Stimulated activated naive CD4-positive, alpha-beta T cell (primary cell): ENCODE measurements at places on chromosomes 1 and 21.

GRCh38 chr1:178532392-178532791, 19.5 kb downstream of the TEX35 start:
- DNase-seq, result peak; percentile 49

GRCh38 chr1:220121791-220122530, 28.0 kb downstream of the IARS2 start:
- DNase-seq, result no peak

DNA sequence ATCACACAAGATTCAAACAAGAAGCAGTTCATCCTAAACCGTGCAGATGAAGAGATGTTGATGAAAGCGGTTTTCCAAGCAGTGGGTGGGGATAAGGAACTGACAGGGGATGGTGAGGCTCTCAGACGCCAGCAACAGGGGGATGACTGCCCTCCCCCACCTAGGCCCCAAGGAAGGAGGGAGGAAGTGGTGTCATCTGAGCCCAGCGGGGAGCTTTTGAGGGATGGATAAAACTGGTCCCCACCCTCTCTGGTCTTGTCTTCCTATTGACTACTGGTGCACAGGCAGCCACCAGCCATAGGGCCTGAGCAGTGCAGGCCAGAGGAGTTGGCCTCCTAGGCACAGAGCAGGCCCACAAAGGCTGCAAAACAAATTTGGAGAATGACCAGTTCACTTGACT, 175.5 kb downstream of the HUNK start:
- DNase-seq, result no peak

- DNase-seq, result no peak
Observed at GRCh38 chr1:186213225-186213607, 161.8 kb downstream of the TPR start.

GRCh38 chr21:33856893-33857527, 58.6 kb downstream of the ATP5PO start:
- no peak for DNase-seq

- no peak for DNase-seq
Observed at GRCh38 chr1:37265786-37266667, 208.4 kb upstream of the ZC3H12A start.

- DNase-seq, result no peak
Observed at GRCh38 chr1:31013187-31013864, 52.2 kb downstream of the PUM1 start.

DNA sequence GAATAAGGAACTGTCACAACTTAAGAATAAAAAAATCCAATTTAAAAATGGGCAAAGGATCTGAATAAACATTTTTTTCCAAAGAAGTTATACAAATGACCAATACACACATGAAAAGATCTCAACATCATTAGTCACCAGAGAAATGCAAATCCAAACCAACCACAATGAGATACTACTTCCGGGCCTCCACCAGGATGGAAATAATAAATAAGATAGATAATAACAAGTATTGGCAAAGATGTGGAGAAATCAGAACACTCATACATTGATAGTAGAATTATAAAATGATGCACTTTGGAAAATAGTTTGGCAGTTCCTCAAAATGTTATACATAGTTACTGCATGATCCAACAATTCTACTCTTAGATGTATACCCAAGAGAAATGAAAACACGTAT, 18.7 kb downstream of the ZSWIM5 start:
- DNase-seq, result no peak

DNA sequence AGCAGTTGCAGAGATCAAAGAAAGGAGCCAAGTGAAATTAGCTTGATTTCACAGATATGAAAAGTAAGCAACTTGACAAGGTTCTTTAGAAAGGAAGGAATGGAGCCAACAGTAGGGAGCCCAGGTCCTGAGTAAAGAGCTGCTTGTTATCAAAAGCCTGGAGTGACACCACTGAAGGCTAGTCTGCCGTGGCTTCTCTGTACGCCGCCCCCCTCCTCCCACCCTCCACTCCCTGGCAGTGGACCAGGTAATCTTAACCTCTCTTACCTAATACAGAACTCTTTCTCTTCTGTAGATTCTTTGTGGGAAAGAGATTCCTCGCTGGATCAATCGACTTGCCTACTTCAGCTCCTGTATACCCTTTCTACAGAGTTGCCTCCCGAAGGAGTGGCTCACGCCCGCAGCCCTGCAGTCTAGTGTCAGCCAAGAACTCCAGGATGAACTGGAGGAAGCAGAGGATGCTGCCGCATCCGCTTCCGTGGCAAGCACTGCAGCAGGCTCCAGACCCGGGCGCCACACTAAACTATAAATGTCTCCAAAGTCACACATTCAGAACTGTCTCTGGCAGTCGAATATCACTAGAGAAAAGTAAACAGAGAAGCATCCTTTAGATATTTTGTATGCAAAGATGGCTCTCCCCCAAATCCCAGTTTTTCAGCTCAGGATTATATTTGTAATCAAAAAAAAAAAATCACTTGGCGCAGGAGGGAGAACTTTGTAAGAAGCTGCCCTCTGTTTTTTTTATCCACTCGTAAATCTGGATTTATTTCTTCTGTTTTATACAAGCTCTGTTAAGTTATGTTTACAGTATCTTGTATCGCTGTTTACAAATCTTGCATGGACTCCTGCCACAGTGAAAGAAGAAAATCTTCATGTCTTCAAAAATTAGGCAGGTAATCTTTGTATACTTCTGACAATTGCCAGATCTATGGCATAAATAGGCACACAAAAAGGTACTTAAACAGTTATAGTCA, 52.6 kb downstream of the DESI2 start:
- no peak for DNase-seq

DNA sequence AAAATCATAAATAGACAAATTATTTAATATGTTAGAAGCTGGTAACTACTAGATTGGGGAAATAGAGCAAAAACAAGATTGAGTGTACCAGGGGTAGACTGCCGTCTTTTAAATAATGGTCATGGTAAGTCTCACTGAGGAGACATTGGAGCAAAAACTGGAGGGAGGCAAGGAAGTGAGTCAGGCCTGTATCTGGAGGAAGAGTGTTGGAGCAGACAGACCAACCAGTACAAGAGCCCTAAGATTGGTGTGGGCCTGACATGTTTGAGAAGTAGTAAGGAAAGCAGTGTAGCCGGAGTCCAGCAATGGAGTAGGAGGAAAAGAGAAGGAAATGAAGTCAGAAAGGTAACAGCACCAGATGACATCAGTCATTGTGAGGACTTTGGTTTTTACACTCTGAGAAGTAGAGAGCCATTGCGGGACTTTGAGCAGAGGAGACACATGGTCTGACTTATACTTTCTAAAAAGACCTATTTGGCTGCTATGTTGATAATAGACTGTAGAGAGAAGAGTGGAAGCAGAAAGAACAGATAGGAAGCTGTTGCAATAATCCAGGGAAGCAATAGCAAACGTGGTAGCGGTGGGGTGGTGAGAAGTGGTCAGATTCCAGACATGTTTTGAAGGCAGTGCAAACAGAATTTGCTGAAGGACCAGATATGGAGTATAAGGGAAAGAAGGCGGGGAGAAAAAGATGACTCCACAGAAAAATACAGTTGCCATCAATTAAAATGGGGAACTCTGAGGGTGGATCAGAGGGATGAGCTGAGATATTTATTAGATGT, 44.7 kb upstream of the GJA5 start:
- DNase-seq, result no peak

- DNase-seq, result no peak
Observed at GRCh38 chr1:115133440-115133839, 44.1 kb upstream of the TSPAN2 start.

- DNase-seq, result no peak
Observed at GRCh38 chr1:72097851-72098570, 184.3 kb downstream of the NEGR1 start.

GRCh38 chr1:54490361-54491248, 57.4 kb upstream of the ACOT11 start:
- peak; percentile 26 for DNase-seq

GRCh38 chr1:217018648-217019047, 295.4 kb upstream of the ESRRG start:
- DNase-seq, result no peak

- no peak for DNase-seq
Observed at GRCh38 chr1:99297923-99298322, 33.6 kb downstream of the PLPPR4 start.

GRCh38 chr1:75208862-75209261, 74.7 kb downstream of the LHX8 start:
- DNase-seq, result no peak

- DNase-seq, result no peak
Observed at GRCh38 chr1:40059960-40060750, 19.6 kb downstream of the CAP1 start.

DNA sequence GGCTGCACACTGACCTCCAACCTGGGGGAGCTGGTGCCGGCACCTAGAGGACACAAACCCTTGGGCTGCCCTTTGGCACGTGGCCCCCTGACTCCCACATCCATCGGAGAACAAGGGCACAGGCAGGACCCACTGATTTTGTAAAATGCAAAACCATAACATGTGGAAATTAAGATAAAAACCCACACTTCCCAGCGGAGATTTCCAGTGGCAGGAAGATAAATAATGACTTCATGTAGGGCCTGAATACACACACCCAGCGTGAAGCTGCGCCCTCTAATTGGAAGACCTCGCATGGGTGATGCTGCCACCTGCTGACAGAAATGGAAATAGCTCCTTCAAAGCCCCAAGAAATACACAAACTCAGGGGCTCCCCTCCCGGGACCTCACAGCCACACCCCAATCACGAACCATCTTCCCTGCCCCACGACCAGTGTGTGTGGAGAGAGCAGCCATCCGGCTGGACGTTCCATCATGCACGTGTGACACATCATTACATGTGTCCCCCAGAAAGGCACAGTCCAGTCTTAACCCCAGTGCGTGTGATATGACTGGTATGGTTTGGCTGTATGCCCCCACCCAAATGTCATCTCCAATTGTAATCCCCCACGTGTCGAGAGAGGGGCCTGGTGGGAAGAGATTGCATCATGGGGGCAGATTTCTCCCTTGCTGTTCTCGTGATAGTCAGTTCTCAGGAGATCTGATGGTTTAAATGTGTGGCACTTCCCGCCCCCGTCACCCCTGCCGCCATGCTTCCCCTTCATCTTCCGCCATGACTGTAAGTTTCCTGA, 5.7 kb upstream of the TPRG1L start:
- peak; percentile 54 for DNase-seq

DNA sequence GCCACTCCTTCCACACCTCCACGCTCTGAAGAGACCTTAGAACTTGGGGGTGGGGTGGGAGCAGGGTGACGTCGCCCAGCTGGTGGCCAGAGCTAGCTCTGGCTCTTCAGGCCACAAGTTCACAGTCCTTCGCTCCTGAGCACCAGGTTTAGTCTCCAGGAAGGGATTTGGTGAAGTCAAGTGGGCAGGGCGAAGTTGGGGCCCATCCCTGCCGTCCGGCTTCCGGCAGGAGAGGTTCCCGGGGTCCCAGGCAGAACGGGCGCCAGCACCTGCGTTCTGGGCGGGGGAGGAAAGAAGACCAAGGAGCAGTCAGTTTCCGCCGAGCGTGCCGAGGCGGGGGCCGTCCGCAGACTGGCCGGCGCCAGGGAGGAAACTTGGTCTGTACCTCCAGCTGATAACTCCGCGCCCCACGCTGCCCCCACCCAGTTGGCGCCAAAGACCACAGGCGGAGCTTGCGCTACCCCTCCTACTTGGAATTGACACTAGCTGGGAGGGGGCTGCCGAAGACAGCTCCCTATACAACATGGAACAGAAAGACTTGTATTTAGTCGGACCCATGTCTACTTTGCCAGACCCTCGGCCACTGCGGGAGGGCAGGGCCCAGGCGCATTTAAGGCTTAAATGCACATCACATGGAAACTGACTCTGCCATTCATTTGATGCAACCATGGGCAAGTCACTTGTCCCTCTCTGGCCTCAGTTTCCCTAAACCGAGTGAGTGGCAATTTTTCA, 995 bp downstream of the ID3 start:
- no peak for DNase-seq

DNA sequence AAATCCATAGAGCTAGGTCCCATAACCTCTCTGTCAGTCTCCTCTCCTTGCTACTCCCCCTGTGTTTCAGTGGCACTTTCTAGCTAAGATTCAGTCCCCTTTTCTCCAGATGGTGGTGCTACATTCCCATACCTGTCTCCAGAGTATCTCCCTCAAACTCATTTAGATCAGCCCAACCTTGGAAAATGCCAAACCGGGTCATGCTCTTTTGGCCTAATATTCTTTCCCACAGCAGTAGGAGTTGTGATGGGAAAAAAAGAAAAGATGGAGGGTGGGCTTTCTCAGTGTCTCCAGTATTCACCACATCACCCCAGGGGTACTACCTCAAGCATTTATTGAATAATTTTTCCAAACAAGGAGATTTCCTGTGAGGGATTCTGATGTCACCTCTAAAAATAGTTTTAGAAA, 3.2 kb upstream of the RXFP4 start:
- DNase-seq, result peak; percentile 57

- DNase-seq, result no peak
Observed at GRCh38 chr1:80961464-80962190, 839.1 kb upstream of the ADGRL2 start.

GRCh38 chr1:64320922-64321614, 117.6 kb downstream of the UBE2U start:
- no peak for DNase-seq

- no peak for DNase-seq
Observed at GRCh38 chr1:229437443-229437842, 3.5 kb upstream of the ACTA1 start.

DNA sequence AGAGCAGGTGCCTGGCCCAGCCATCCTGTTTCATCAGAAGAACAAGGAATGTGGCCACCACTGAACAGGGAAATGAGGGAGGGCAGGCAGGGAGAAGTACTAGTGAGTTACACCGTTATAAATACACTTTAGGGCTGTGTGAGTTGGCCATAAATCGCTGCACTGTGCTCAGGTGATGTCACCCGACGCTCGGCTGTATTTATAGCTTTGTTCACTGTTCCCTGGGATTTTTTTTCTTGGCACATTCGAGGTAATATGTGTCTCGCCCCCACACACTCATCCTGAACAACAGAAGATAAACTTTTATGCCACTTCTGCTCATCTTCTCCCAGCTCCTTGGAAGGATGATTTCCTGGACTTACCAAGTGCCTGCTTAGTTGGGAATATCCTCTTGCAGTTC, 9.0 kb upstream of the KIRREL1 start:
- DNase-seq, result no peak

DNA sequence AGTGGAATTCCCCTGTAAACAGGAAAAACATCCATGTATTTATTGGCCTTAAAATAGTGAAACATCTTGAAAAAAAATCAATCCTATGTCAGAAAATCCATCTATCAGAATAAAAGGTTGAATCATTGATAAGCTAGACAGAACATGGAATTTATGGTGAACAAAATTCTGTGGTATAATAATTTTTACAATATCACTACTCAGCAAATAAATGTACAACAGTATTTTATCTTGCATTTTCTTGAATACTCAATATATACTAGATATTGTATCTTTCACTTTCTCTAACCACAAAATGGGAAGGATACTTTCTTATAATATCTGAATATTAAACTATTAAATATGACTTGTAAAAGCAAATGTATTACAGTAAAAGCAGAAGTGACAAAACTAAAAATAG, 5.7 kb upstream of the UBE4B start:
- DNase-seq, result no peak

DNA sequence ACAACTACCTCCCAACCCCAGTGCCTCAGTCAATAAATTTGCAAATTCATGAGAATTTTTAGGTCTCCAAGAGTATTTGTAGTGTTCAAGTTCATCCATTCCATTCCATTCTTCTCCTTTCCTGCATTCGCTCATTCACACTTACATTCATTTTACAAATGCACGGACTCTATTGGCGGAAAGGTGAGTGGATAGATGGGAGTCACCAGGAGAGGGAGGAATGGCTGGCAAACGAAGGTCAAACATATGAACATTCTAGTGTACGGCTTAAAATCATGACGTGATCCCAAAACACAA, 2.5 kb downstream of the LORICRIN start:
- peak; percentile 15 for DNase-seq

GRCh38 chr1:230283678-230284077, 142.5 kb downstream of the PGBD5 start:
- DNase-seq, result no peak

GRCh38 chr1:80066060-80066459, 1059.5 kb upstream of the ADGRL4 start:
- no peak for DNase-seq
